ENCODE measurements at places on chromosomes 5 and 9. TPM values are rescaled to one million over a fixed set of nuclear protein-coding genes. Genes with fewer than 3 reads are reported as not detected.

Gene PCDHA4
- polyA plus RNA-seq = 43.6 TPM

Gene SLC36A3
- not detected for polyA plus RNA-seq

Gene SLC1A3
- 1.9 TPM for polyA plus RNA-seq

Gene UQCRQ
- polyA plus RNA-seq = 444 TPM

Gene RFX3
- 27.6 TPM for polyA plus RNA-seq

Gene SPATA31A3
- not detected for polyA plus RNA-seq

Gene ALDOB
- polyA plus RNA-seq = not detected

Gene ST8SIA4
- 14.9 TPM for polyA plus RNA-seq
